ENCODE measurements at places on chromosomes 6 and 20.
A peak's percentile ranks its signal among the peaks of the same experiment; 100 is the strongest.

DNA sequence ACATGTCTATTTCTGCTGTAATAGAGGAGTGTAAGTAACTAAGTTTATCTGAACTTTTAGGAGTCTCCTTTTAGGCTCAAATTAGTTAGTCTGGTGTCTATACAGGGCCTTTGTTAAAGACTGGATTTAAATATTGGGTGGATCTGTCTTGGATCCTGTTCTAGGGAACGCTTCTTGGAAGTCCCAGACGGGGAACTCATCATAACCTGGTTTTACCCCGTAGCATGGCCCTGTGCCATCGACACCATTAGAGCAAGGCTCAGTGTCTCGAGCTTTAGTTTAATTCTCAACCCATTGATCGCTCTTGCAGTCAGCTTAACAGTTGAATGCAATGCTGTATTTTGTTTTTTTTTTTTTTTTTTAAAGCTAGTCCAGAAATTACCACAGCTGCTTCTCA is 89.9 kb downstream of the CARMIL1 start:
- DNase-seq = no peak

DNA sequence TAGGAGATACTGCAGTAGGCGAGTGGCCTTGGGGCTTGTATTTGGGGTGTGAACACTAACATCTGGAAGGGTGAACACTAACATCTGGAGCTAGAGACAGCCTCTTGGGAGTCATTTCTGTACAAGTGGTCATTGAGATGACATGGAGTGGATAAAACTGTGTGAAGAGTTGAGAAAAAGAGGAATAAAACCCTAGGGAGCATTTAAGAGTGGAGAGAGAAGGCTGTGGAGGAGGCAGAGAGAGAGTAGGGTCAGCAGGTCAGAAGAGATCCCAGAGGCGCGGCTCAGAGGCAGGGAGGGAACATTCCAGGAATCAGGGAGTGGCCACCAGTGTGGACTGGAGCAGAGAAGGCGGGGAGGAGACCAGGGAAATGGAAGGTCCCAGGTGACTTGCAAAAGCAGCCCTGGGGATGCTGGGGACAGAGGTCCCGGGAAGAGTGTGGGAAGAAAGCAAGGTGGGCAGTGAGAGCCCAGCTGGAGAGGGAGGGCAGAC is 202.0 kb upstream of the RNF24 start:
- no peak for DNase-seq

DNA sequence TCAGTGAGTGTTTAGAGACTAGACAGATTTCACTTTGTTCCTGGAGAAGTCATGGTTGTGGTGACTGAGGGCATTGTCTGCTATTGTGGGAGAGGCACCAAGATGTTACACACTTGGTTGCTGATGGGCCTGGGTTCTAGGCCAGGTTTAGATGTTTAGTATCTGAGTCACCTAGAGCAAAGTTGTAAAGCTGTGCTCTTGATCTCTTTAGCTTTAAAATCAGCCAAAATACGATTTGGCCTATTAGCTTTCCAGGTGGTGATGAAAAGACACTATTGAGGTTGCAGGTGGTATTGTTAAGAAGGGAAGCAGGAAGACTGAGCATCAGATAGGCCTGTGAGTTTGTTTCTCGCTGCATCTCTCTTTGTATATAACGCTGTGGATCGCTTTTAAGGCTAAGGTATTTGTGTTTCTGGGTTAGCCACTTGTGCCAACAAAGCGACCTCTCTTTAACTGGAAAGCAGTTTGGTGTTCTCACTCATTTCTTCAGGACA is 48.6 kb downstream of the FOXO3 start:
- DNase-seq = no peak

DNA sequence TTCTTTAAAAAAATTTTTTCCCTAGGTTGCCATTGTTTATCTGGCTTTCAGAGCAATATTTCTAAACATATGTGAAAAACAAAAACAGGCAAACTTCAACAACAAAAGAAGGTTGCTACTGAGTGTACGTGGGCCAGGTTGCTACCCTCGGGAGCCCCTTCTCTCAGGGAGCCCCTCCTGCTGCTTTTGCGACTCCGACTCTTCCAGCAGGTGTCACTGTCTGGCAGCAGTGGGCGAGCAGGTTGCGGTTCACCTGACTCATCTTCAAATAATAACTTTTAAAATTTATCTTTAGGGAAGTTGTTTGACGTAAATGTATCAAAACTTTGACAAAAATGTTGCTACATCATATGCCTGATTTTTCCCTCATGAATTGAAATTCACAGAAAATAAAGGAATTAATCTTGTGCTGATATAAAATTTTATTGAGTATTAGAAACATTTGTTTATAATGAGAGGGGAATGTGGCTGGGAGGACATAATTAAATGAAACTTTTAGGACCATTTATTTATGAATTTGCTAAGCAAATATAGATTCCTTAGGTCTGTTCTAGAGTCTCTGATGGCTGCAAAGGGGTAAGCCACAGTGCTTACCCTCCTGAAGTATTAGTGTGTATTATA is 138.8 kb downstream of the HIVEP1 start:
- peak; percentile 58 for DNase-seq

- DNase-seq = no peak
These were observed 800 bp downstream of the ABCC10 start for GRCh38 chr6:43428112-43428570.

GRCh38 chr6:51495096-51495495 is 592.3 kb downstream of the PKHD1 start:
- peak; percentile 45 for DNase-seq

GRCh38 chr6:39847221-39847620 is 55.0 kb downstream of the DAAM2 start:
- no peak for DNase-seq

- DNase-seq = no peak
These were observed 196.1 kb downstream of the LRFN2 start for GRCh38 chr6:40391086-40391485.

DNA sequence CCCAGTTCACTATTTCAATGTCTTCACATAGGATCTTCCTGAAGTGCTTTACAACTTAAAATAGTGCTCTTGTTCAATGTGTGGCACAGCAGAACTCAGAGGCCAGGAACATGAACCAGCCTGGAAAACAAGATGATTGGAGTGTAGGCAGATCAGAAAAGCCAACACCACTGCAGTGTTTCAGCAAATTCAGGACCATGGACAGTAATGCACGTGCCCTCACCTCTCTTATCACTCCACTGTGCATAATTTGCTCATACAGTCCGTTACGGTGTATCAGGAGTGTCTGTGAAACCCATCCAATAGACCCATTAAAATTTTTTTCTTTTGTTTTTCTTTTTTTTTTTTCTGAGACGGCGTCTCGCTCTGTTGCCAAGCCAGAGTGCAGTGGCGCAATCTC is 27.6 kb upstream of the HACE1 start:
- no peak for DNase-seq

DNA sequence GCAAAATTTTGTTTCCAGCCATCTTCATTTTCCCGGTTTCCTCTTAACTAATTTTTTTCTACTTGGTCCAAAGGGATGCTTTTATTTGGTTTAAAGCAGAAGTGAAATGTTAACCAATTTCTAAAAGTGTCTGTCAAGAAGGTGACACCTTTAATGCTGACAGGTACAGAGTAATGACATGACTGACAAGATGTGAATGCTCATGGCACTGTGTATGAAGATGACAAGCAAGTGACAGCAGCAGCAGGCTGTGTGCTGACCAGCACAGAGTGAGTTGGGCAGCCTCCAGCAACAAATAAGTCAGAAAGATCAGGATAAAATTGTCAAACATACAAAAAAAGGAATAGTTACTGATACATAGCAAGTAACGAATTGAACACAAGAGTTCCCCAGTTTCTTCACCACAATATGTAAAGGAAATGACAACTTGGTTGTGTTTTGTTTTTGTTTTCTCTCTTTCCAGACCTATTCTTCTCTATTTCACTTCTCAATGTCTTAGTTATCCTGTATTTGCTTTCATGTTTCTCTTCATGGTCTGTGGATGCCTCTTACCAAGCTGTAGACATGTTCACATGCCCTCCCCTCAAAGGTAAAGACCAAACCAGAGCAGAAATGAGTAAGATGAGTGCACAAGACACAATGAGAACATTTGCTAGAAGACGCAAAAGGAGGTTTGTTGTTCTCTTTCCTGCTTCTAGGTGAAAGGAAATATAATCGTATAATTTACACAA is 174.9 kb downstream of the FRK start:
- DNase-seq = no peak

Measured in glutamatergic neuron (in vitro differentiated cells).